ENCODE measurements at places on chromosomes 1 and 21.

DNA sequence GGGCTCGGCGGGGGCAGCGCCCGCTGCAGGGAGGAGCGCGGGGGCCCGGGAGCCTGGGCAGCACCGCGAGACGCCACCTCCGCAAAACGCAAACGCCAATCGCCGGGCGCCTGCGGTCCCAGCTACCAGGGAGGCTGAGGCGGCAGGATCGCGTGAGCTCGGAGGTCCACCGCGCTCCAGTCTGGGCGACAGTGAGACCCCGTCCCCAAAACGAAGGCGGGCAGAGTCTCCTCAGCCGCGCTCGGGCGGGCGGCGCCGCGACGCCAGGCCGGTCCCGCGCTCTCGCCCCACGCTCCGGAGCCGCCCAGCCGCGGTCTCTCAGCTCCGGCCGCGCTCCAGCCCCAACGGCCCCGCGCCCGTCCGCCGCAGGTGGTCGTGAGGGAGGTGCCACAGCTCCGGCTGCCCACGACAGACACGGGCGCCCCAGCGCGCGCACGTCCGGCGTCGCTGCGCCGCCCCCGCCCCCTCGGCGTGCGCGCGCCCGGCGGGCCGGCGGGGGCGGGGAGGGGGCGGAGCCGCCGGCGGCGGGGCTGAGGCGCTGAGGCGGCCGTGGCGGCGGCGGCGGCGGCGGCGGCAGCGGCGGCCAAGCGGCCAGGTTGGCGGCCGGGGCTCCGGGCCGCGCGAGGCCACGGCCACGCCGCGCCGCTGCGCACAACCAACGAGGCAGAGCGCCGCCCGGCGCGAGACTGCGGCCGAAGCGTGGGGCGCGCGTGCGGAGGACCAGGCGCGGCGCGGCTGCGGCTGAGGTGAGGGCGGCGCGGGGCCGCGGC, at the start of gene ADARB1:
ADARB1 (plus strand) TSS at position 533 of the 770 bp plus-strand sequence. CDS start 97,077 bp downstream, outside the sequence.
- peak; percentile 82 for DNase-seq

DNA sequence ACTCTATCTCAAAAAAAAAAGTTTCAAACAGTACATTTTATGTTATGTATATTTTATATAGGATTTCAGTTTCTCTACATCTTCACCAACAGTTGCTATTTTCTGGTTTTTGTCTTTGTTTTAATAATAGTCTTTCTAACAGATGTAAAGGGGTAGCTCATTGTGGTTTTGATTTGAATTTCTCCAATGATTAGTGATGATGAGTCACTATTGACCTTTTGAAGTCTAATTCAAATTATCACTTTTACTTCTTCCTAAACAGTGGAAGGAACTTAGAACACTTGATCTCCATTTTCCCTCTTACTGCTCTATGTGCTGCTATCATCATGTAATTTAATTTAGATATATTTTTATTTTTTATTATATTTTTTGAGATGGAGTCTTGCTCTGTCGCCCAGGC, 31.7 kb upstream of the SHCBP1L start:
- DNase-seq: no peak

GRCh38 chr1:203380420-203381150, 29.7 kb upstream of the FMOD start:
- DNase-seq: no peak

GRCh38 chr1:62487956-62488355, 51.1 kb downstream of the USP1 start:
- no peak for DNase-seq

- no peak for DNase-seq
Observed at GRCh38 chr1:25676488-25676887, 59.9 kb downstream of the MAN1C1 start.

GRCh38 chr1:15595809-15596617, 11.2 kb upstream of the AGMAT start:
- DNase-seq: no peak

- no peak for DNase-seq
Observed at GRCh38 chr1:74422421-74423292, 89.8 kb downstream of the LRRC53 start.

GRCh38 chr1:54379555-54380289, 26.5 kb downstream of the SSBP3 start:
- no peak for DNase-seq

DNA sequence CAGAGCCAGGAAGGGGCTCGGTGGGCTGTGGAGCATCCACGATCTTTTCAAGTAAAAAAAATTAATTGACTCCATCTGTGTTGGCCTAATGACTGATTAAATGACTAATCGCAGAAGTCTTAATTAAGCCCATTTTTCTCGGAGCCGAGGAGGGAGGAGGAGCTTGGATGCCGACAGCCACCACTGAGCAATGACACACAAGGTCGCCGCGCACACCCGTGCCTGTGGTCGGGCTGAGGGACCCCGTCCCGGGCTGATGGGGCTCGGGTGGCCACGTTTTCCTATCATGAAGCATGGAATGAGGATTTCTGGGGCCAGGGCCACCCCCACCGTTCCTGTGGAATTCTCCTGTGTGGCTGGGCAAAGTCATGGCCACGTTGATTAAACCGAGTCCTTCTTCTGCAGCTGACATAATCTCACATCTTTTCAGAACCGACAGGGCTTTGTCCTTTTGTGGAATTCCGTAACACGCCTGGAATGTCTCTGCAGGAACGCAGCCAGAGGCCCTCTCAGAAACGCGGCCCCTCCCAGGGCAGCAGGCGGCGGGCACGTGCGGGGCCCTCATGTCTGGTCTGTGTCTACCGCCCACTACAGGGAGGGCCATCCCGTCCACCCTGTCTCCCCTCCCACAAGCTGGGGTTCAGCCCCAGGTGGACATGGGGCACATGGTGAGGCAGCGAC, 60.7 kb downstream of the MORN1 start:
- DNase-seq: no peak

DNA sequence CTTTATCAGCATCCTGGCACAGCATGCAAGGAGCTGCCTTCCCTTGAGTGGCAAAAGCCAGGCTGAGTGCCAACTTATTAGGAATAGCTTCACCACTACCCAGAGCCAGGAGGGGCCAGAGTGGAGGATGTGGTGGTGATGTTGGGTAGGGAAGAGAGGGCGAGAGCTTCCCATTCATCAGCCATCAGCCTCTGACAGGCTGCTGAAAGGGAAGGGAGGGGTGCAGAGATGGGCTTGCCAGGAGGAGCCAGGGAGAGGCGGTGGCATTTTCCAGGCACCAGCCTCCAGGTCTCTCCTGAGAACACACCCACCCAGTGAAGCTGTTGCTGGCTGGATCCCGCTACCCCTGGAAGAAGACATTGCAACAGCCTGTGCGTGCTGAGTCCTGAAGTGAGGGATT, 168.5 kb downstream of the ACTL8 start:
- no peak for DNase-seq

- no peak for DNase-seq
Observed at GRCh38 chr1:36492491-36492890, 9.8 kb upstream of the CSF3R start.

GRCh38 chr21:30813174-30813573, at the start of gene KRTAP8-1:
Gene KRTAP8-1, minus strand, starts transcription at chr21:30813274. Its CDS starts 54 bp downstream, at chr21:30813220.
- DNase-seq: no peak

GRCh38 chr21:14711287-14711686, 165.2 kb upstream of the SAMSN1 start:
- no peak for DNase-seq

GRCh38 chr1:54158071-54158470, 5.3 kb upstream of the CDCP2 start:
- DNase-seq: no peak

DNA sequence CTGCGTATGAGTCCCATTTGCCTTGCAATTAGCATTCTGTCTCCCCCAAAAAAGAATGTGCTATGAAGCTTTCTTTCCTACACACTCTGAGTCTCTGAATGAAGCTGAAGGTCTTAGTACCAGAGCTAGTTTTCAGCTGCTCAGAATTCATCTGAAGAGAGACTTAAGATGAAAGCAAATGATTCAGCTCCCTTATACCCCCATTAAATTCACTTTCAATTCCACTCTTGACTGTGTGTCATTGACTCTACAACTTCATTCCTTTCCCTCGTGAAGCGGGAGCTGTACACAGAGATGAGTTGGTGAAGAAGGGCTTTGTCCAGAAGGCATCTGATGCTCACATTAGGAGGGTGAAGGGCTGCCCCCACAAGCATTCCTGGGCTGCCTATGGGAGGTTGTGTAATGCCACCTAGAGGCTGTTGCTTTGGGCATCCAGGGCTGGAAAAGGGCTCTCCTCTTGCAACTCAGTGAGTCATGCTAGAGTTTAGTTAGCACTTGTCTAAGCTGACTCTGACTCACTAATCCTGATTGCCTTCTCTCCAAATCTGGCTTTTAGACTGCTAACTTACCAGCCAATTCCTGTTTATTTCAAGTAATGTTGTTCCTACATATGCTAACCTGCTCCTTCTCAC, 1.8 kb downstream of the SPRR1B start:
- no peak for DNase-seq

DNA sequence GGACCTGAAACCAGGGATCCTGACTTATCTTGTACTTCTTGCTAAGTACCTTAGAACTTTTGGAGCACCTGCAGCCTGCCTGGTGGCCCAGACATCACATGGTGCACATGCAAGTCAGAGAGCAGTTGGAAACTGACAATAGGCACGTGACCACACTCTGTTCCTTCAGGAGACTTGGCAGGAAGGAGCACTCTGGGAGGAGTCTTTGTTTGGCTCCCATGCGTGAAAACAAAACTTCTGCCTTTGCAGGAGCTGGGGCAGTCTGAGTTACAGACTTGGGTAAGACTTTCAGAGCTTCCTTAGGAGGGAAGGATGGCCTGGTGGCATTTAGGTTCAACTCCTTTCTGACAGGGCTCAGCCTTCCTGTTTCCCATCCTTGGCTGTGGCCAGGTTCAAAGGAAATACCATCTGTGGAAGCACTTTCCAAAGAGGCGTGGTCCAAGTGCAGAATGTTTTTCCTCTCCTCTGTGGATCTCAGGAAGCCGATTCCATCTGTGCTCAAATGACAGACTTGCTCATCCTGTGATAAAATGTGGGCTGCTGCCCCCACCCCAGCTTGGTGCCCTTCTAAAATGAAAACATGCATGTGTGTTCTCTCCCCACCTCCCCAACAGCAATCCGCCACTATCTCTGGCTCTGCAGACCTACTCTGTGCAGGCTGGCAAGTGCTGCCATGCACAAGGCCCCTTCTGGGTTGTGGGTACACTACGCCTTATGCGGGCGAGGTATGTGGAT, 14.1 kb upstream of the ZNF436 start:
- no peak for DNase-seq

GRCh38 chr1:245197911-245198379, 43.2 kb downstream of the KIF26B start:
- DNase-seq: no peak

GRCh38 chr21:45618287-45618686, 25.2 kb upstream of the PCBP3 start:
- peak; percentile 23 for DNase-seq

DNA sequence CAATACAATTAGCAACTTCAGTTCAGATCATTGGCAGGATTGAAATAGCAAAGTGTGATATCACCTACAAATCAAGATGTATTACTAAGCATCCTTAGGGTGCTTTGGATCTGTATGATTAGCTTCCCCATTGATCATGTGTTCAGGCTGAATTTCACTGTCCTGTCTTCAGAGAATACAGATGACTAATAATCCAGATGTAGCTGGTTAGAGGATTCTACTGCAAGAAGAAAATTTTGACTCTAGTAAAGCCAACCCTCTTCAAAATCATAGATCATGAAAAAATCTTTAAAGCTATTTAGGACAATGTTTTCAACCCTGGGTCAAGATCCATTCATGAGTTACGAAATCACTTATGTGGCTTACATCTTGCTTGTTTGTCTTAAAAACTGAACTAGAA, 184.4 kb downstream of the PTGER3 start:
- DNase-seq: no peak

- peak; percentile 39 for DNase-seq
Observed at GRCh38 chr21:41817228-41817627, 50.4 kb upstream of the RIPK4 start.

DNA sequence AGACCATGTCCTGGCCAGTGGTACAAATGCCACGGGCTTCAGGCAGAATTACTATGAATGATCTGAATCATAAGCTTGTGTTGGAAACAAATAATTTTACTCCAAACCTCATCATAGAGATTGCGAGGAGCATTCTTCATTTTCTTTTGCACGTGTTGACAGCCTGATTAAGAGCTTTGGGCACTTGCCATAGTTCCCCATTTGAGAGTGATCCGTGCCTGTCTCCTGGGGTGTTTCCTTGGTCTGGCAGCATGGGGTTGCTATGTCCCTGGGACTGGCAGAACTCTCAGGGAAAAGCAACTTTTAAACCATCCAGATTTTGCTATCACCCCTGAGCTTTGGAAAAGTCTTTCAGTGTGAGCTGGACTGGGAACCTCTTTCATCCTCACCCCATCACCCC, 54.3 kb upstream of the KCNJ6 start:
- no peak for DNase-seq

GRCh38 chr1:220321758-220322157, 49.5 kb upstream of the RAB3GAP2 start:
- no peak for DNase-seq

- no peak for DNase-seq
Observed at GRCh38 chr1:94803517-94804441, 16.4 kb upstream of the SLC44A3 start.

DNA sequence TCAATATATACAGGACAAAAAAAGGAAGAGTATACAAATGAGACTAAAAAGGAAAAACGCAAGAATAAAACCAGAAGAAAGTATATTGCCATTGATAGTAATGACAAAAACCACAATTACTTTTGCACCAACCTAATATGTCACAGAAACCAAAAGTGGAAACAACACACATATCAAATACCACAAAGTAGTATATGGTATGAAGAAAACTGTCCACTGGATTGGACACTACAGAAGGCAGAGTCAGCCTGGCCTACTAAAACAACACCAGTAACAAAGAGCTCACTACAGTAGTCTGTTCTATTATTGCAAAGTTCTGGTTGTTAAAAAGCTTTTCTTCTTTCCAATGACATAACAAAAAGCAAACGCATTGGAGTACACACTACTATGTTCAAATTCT, 17.7 kb downstream of the TESK2 start:
- no peak for DNase-seq

DNA sequence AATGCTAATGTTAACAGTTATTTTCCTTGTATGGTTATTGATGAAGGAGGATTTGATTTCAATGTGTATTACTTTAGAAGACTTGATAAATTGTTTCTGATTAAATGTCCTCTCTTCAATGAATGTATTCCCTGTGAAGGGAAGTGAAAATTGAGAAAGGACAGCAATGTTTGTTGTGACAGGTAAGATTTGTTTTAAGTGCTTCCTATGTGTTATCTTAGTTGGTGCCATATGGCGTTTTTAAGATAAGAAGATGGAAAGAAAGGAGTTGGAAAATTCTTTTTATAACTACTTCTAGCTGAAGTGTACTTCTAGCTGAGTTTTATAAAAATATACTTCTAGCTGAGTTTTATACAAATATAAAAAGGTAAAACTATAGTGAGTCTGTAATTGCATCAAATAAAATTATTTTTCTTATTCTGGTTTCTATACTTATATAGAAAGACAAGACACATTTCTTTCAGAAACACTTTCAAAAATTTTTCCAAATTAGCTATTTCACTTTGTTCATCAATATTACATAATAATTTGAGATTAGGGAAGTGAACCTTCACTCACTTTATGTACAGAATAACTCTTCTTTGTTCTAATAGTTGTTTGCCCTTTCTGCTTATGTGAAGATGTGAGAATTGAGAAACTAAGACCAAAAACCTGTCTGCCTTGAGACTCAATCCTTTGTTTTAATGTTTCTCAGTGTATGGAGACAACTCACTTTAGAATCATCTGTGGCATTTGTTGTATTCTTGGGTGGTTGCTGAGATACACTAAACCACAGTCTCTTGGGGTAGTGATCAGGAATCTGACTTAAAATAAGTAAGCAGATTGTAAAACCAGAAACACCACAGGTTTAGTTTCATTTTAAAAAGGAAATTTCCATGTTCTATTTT, 382.9 kb upstream of the B3GALT2 start:
- no peak for DNase-seq

GRCh38 chr1:26949926-26950319, 10.3 kb downstream of the KDF1 start:
- DNase-seq: no peak

- no peak for DNase-seq
Observed at GRCh38 chr1:81949421-81949820, 148.7 kb downstream of the ADGRL2 start.
